ENCODE measurements at places on chromosomes 13 and 19.
A peak's percentile ranks its signal among the peaks of the same experiment; 100 is the strongest.

DNA sequence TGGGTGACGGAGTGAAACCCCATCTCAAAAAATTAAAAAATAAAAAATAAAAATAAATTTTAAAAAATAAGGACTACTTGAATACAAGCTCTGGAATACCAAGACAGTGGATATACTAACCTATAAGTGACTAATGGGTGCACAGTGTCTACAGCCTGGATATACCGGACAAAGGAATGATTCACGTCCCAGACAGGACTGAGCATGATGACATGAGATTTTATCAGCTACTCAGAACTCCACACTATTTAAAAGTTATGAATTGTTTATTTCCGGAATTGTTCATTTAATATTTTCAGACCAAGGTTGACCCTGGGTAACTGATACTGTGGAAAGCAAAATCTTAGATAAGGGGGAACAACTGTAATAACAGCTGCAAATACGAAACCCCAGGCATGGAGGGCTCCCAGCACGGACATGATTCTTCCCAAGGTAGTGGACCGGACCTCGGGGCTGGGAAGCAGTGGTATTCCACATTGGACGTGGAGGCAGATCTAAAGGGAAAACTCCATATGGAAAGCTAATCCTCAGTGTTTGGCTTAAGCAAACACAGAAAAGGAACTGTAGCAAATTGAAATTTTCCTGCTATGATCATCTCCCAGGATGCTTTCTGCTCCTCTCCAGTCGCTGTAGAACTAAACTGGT is 102.6 kb upstream of the TSHZ3 start:
- DNase-seq: no peak

- DNase-seq: no peak
Observed at GRCh38 chr19:41918653-41919244, 9.5 kb downstream of the ERFL start.

- DNase-seq: peak; percentile 88
Observed at GRCh38 chr19:32652894-32653598, 21.9 kb downstream of the ANKRD27 start.

- no peak for DNase-seq
Observed at GRCh38 chr19:31553112-31553845, 204.0 kb upstream of the TSHZ3 start.
